ENCODE measurements at places on chromosomes 4 and X. TPM values are rescaled to one million over a fixed set of nuclear protein-coding genes. Genes with fewer than 3 reads are reported as not detected.
A peak's percentile ranks its signal among the peaks of the same experiment; 100 is the strongest.

HPSE gene
- total RNA-seq = 1.0 TPM

GRCh38 chrX:31894152-31894551, 822.3 kb upstream of the FTHL17 start:
- no peak for DNase-seq

AKAP14 gene
- 0.41 TPM for total RNA-seq

GRCh38 chr4:126778348-126778747, 854.4 kb upstream of the INTU start:
- no peak for DNase-seq

DNA sequence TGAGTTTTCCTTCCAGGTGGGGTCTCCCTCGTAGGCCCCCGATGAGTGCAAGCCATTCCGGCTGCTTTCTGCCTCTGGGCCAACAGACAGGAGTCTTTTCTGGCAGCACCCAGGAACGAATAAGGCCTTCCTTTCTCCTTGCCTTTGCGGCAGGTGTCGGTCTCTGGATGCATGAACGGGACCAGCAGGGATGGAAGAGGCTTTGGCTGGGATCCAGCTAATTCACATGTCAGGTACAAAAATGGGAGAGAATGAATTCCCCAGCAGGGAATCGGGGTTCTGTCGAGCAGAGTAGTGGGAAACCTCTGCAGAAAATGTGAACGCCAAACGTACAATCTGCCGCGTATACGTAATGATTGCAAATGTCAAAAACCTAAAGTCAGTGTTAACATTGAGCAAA, 146.1 kb upstream of the TBL1X start:
- no peak for DNase-seq

DNA sequence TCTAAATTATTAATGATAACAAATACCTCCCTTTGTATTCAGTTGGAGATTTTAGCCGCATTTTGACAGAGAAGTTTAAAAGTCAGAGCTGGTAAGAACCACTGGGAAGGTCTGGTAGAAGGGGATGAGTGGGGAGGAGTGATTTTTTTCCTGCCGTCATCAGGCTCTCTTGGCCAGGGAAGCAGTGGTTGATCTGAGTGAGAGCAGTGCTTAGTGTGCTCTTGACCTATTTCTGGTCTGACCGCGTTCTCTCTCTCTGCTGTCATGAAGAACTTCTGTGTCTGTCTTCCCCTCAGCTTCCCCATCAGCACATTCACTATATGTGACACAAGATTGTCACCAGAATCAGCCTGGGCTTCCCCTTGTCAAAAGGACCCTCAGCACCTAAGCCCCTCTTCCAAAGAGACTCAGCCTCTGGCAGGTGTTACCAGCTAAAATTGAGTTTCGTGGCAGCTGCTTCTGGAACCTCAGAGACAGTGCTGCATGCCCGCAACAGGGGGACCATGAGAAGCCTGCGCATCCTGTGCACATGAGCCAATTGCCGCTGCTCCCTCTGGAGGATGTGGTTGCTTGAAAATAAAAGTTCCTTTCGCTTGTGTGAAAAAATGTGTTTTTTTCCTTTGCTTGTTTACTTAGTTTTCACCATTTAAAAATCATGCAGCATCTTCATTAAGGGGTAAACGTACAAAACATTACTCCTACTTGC, 268.9 kb downstream of the C4orf33 start:
- DNase-seq = no peak

GRCh38 chrX:21940356-21940829, at the start of gene SMS:
SMS (plus strand) TSS chrX:21940709; CDS start chrX:21940825, 116 bp downstream.
- DNase-seq = peak; percentile 85

GRCh38 chr4:87717276-87718031, 67.4 kb downstream of the DMP1 start:
- no peak for DNase-seq

DNA sequence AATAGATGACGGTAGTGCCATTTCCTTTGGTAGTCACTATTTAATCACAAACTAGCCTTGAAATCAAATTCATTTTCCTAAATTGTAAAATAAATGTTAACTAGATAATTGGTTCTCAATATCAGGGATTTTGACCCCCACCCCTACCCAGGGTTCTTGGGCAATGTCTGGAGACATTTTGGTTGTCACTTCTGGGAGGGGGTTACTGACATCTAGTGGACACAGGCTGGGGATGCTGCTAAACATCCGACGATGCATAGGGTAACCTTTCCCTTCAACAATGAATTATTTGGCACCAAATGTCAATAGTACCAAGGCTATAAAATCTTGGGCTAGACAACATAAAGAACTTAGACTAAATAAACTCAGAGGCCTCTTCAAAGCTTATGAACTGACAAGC, 285.8 kb upstream of the TRPC5 start:
- peak; percentile 0 for DNase-seq

DNA sequence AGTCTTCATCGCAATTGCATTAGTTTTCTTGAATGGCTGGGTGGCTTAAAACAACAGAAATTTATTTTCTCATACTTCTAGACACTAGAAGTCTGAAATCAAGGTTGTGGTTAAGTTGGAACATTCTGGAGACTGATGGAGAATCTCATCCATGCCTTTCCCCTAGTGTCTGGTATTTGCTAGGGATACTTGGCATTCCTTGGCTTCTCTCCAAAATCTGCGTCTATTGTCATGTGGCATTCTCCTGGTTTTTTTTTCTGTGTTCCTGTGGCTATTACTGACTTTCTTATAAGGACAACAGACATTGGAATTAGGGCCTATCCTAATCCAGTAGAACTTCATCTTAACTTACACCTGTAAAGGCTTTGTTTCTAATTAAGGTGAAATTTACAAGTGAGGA, 272.8 kb upstream of the EPHA5 start:
- DNase-seq = peak; percentile 3

FAM9B gene
- total RNA-seq = not detected

GRCh38 chr4:54378461-54378860, 149.4 kb downstream of the PDGFRA start:
- no peak for DNase-seq

SMIM31 gene
- total RNA-seq = not detected

- DNase-seq = no peak
Measured at GRCh38 chrX:9983846-9984245, 16.7 kb downstream of the CLDN34 start.

CSAG3 gene
- not detected for total RNA-seq

SLITRK4 gene
- 8.1 TPM for total RNA-seq

DNA sequence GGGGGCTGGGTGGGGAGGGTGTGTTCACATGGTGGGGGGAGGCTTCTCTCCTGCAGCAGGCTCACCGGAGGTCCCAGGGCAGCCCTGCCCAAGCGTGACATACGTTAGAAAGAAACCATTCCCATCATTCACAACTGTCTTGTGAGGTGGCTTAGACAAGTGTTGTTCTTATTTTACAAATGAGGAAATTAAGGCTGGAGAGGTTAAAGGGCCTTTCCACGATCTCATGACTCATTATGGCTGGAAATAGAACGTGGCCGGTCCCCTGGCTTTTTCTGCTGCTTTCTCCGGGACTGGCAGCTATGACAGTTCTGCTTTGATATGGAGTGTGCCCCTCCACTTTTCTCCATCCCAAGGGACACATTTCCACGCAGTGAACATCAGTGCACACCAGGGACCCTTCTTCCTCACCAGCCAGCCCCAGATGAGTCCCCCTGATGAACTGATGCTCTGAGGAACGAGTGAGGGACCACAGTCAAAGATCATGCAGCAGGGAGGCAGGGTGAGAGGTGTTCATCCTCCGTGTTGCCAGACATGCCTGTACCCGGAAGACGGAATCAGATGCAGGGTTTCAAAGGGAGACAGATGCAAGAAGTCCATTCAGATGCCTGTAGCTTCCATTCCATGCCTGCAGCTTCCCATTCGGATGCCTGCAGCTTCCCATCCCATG, 64.0 kb upstream of the ACSL1 start:
- no peak for DNase-seq

DNA sequence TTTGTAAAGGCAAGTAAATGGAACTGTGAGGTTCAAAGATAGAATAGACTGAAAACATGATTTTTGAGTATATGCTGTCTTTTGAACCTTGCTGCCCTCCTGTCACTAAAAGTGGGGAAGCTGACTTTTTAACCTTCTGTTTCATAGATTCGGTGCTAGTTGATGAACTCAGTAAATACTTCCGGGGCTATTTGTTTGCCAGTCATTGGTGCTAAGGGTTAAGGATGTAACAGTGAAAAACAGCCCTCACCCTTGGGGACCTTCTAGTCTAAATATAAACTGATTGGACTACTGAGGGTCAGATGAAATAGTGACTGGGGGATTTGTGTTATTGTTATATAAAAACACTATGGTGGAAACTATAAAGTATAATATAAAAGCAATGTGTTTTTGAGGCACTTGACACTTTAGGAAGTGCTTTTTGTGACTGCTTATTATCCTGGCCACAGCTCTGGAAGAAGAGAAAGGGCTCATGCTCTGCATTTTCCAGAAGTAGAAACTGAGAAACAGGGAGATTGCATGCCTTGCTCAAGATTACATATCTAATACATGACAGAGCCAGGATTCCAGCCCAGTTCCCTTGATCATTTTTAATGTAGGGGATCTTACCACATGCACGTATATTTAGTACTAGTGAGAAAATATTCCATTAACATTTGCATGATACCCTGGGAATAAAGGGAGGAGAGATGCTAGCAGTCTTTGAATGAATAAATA, 3.9 kb downstream of the BST1 start:
- no peak for DNase-seq

GRCh38 chrX:111671668-111672067, 9.3 kb upstream of the ALG13 start:
- DNase-seq = peak; percentile 57

ESX1 gene
- not detected for total RNA-seq

ALPK1 gene
- 17.8 TPM for total RNA-seq

DNA sequence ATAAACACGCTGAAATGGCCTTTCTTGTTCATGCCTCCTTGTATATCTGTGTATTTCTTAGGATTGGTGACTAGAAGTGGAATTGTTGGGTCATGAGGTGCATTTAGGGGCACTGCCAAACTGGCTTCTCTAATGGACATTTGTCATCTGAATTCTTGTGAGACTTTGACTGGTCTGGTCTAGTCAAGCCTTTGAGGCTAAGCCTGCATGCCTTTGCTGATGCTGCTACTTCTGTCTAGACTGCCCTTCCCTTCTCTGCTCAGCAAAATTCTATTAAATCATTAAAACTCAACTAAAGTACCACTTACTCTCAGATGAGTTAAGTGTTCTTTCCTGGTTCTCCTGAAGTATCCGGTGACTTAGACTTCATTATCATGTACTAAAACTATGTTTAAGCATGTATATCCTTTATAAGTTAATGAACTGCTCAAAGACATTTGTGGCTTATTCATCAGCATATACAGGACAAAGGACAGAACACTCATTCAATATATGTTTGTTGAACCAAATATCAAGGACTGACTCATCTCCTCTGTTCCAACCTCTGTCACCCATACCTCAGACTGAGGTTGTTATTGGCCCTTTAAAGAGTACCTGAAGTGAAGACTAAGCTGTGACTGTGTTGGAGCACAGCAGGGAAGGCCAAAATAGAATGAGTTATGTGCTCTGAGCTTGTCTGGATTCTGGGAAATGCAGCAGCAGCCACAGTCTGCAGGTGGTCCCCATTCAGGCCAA, 9.0 kb downstream of the TCEAL1 start:
- no peak for DNase-seq

GRCh38 chr4:163681208-163681821, 186.8 kb downstream of the TMA16 start:
- DNase-seq = peak; percentile 22

GABRE gene
- total RNA-seq = 45.3 TPM

C4orf36 gene
- total RNA-seq = 1.7 TPM

DNA sequence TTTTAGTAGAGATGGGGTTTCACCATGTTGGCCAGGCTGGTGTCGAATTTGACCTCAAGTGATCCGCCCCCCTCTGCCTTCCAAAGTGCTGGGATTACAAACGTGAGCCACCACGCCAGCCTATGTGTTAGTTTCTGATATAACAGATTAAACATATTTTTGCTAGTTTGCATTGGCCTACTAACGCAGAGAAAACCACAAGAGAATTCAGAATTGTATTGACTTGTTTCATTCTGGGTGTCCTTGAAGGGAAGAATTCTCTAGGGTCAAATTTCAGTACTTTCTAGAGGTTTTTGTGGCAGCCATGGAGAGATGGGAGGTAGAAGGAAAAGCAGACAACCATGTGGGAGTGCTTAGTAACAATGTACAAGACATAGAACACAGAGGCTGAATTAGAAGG, 46.1 kb upstream of the BMPR1B start:
- no peak for DNase-seq

DNA sequence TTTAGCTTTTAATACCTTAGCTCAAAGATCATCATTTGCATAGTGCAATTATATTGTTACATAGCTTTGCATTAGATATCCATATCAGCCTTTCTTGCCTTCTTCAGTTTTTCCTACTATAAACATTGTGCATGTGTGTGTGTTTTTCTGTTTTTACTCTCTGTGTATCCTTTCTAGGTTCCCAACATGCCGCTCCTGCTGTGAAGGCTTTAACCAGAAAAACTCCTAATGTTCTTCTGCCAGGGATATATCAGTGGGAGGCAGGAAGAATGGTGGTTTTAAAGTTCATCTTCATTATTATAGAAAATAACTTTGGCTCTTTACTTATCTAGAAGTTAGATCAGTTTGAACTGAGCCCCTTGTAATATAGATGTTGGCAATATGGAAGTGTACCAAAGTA, 61.2 kb downstream of the CPE start:
- no peak for DNase-seq

DNA sequence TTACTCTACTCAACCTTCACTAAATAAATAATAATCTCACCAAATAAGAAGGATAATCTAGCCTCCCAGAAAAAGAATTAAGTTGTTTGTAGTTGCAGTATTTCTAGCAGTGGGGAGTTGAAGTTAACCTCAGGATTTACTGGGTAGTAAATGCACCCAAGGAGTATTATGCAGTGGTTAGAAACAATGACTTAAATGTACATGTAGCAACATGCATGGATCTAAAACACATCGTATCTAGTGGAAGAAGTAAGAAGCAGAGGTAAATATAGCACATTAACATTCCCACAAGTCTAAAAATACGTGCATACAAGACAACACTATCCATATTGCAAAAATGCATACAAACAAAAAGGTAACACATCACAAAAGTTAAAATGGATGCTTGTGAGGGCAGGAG, 44.2 kb upstream of the SMAD1 start:
- no peak for DNase-seq

Measured in tongue (tissue), 3 donors.